ENCODE measurements at places on chromosomes 16 and 17.

DNA sequence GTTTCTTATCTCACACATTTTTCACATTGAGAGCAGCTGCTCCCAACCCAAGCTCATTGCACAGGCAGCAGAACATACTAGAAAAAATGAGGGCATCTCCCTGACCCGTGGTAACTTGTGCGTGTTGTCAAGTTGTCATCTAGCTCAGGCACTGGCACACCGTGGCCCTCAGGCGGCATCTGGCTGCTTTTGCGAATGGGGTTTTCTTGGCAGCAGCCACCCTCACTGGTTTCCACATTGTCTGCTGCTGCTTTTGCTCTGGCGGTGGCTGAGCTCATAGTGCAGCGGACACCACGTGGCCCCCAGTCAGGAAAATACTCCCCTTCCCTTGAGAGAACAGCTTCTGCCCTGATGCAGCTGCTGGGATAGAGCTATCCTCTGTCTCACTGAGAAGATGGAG lies 9.4 kb upstream of the TEDC2 start:
- DNase-seq, result no peak

GRCh38 chr16:57004387-57005250 lies 15.3 kb downstream of the NLRC5 start:
- no peak for DNase-seq

DNA sequence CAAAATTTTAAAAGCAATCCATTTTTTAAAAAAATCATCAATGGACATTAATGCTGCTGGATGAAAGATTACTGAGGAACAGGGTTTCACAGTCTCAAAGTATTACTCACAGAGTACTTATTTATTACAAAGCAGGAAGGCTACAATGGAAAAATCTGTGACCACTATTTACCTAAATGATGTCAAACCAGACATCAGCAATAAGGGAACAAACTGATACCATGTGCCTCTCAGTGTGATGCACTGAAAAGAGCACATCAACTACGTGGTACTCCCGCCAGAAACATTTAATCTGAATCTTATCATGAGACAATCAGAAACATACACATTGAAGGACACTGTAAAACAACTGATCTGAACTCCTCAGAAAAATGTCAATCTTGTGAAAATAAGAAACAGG lies 124.2 kb downstream of the PARN start:
- DNase-seq, result no peak

GRCh38 chr16:72932050-72932449 lies 115.9 kb downstream of the ZFHX3 start:
- DNase-seq, result no peak

- no peak for DNase-seq
Measured at GRCh38 chr17:38791162-38791561, 8.2 kb downstream of the PIP4K2B start.

DNA sequence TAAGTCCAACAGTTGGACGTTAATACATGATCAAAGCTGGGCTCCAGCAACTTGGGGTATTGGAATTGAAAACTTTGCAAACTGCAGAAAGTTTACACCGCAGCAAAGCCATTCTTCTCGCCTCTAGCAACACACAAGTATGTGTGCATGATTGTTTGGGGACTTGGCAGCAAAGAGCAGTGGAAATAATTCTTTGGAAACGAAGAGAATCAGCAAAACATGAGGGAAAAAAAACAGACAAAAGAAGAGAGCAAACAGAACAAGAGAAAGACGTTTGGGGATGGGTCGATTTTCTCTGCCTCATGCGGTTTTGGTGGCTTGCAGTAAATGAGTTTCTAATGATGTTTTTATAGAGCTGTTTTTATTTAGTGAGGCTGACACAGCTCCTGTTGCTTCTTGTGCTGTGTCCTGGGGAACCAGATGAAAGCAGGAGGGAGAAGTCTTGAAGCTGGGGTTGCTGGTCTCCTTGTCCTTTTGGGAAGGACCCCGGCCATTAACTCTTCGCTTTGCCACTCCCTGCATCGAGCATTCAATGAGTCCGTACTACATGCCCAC lies 502.9 kb downstream of the GRIN2A start:
- no peak for DNase-seq

DNA sequence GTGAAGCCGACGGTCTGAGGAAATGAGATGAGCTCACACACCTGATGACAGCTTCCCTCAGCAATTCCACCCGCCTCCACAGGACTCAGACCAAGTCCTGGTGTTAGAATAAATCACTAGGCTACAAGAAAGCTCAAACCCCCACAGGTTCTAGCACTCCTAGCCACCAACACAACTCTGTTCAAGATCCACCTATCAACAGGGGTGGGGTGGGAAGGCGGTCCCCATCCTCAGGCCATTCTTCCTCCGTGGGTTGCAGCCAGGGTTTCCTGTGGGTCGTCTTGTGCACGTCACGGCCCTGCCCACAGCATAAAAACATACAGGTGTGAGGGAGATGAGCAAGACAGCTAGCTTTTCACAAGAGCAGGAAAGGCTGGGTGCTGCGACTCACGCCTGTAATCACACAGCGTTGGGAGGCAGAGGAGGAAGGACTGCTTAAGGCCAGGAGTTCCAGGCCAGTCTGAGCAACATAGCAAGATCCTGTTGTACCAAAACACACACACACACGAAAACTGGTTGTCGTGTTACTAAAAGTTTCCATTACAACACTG lies 81.1 kb downstream of the ANKRD11 start:
- DNase-seq, result peak; percentile 38

- DNase-seq, result no peak
Measured at GRCh38 chr16:5549802-5550201, 452.2 kb upstream of the EEF2KMT start.

DNA sequence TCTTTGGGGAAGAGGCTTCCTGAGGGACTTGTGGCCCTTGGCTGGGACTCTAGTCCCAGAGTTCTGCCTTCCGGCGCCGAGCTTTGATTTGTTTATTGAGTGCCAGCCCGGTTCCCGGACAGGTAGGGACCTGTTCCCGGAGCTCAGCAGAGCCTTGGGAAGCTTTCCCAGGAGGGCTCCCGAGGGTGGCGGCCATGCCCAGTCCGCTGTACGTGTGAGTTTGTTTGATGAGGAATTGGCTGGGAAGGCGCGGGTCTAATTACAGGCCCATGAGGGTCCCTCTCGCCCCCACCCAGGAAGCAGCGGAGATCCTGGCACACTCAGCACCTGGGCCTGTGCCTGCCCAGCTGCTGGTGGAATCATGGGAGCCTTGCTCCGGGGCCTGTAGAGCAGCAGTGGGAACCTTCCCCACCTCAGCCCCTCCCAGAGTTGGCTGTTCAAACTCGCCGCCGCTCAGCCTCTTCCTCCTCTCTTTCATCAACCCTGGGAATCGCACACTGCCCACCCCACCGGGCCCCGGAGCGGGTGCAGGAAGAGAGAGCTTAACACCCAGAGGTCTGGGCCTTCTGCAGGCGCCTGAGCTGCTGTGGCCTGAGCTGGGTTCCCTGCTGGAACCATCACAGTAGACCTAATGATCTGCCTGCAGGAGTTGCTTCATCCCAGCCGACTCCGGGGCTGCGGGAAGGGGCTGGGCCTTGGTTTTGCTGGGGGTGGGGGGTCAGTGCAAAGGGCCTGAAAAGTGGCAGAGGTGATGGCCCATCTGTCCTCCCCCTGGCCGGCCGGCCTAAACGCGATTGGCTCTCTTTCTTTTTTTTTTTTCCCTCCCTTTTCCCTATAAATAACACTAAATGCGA lies 313.7 kb downstream of the SEC14L1 start:
- peak; percentile 43 for DNase-seq

- no peak for DNase-seq
Measured at GRCh38 chr17:64783031-64783461, 120.9 kb upstream of the SMURF2 start.

DNA sequence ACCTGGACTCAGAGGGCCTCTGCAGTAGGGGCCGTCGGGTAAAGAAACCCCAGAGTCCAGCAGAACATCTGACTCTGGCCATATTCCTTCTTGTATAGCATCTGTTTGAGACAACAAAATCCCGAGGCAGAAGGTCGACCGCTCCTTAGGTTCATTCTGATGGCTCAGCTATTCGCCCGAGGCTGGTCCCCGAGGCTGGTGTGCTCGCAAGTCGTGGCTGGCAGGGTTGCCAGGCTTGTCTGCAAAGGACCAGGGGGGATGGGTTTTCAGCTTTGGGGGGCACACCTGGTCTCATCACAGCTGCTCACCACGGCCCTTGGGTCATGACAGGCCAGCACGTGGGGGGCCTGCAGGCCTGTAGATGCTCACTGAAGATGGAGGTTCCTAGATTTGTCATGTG lies 119.1 kb downstream of the BANP start:
- no peak for DNase-seq

- DNase-seq, result no peak
Measured at GRCh38 chr16:83952587-83952939, 477 bp upstream of the OSGIN1 start.

GRCh38 chr16:85048921-85049562 lies 21.4 kb downstream of the KIAA0513 start:
- DNase-seq, result no peak

GRCh38 chr17:10041287-10041612 lies 136.2 kb upstream of the RCVRN start:
- no peak for DNase-seq

GRCh38 chr16:59696495-59696894 lies 962.4 kb upstream of the GOT2 start:
- no peak for DNase-seq

- peak; percentile 23 for DNase-seq
Measured at GRCh38 chr17:57045868-57046704, 39.0 kb upstream of the AKAP1 start.

DNA sequence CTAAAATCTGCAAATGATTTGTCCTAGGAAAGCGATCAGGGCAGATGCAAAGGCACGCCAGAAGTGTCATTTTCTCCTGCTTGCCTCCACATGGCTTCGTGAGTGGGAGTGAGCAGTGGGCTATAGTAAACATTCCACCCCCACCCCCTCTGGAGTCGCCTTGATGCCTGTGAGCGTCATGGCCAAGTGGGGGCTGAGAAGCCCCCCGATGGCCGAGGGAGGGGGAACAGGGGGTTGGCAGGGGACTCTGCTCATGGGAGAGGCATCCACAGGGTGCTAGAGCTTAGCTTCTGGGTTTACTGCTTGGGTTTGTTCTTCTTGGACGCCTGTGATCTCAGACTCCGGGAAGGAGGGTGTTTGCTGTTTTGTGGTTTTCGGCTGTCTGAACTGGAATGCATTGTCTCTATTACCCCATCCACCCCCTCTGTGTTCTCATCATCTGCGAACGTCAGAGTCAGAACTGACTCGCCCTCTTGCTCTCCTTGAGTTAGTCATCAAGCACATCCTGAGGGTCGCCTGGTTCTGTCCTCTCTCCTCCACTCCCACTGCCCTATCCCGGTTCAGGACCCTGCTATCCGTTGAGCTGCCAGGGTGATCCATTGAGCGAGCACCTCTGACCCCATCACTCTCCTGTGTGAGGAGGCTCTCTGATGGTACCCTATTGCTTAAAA lies 15.4 kb downstream of the TNS4 start:
- DNase-seq, result no peak

DNA sequence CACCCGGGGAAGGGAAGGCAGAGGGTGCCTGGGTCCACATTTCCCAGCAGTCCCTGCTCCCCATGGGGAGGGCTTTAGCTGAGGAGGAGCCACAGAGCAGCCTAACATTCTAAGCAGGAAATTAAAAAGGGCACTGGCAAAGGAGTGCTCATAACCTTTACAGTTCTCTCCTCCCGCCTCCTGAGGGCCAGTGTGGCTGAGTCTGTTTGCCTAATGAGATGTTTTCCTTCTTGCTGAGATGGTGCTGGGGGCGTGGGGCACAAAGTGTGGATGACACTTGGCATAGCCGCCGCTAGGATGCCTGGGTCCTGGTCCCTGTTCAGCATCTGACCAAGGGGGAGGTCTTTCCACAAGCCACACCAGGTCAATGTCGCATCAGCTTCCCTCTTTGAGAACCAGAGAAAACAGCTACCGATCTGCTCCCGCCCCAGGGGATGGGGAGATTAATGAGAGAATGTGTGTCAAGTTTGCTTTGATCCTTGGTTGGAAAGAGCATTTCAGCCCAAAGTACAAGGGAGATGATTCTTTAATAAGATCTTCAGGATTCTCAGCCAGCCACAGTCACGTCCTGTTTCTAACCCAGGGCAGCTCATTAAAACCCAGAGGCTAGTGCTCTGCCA lies 5.8 kb downstream of the KIF18B start:
- no peak for DNase-seq

- DNase-seq, result peak; percentile 26
Measured at GRCh38 chr17:10754109-10754508, 24.3 kb upstream of the TMEM220 start.

GRCh38 chr17:38674014-38674748 lies 576 bp downstream of the EPOP start:
- DNase-seq, result peak; percentile 51

DNA sequence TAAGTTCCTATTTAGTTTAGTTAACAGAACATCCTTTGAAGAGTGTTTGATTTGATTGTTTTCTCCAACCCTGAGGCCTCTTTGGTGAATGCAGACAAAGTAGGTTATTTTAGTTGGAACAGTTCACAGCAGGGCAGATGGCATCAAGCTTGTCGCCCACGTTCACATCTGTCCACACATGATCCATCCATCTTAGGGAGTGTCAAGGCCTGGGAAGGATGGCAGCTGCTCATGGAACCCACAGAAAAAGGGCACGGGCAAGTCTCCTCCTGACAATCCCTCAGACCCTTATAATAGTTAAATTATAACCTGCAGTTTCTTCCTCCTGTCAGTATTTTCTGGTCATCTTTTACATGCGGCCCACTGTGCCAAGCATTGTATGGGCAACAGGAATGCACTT lies 60.2 kb downstream of the KNOP1 start:
- DNase-seq, result no peak

- DNase-seq, result peak; percentile 51
Measured at GRCh38 chr17:50177983-50178834, 12.4 kb downstream of the SGCA start.

DNA sequence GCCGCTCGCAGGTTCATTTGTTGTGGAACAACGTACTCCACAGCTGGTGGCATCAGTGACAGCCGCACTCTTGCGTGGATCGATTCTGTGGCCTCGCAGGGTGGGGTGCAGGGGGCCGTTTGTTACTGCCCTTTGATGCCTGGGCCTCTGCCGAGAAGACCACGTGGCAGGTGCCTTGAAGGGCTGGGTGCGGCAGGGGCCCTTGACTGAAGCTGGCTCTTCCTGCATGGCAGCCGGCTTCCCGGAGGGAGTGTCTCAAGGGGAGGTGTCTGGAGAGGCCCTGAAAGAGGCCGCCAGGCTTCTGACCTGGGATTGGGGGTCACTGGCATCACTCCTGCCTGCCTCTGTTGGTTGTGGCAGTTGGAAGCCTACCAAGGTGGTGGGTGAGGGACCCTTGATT lies 43.8 kb downstream of the TBCD start:
- no peak for DNase-seq

Data from stimulated activated CD4-positive, alpha-beta T cell treated with anti-CD3 and anti-CD28 coated beads, Interleukin-4, amount 100 ng/mL, for 1 hour (primary cell).